GF-D8 (cell line): ENCODE measurements at places on chromosomes 1 and 21.

GRCh38 chr1:24018611-24019580 lies 38.8 kb upstream of the SRSF10 start:
- no peak for DNase-seq

DNA sequence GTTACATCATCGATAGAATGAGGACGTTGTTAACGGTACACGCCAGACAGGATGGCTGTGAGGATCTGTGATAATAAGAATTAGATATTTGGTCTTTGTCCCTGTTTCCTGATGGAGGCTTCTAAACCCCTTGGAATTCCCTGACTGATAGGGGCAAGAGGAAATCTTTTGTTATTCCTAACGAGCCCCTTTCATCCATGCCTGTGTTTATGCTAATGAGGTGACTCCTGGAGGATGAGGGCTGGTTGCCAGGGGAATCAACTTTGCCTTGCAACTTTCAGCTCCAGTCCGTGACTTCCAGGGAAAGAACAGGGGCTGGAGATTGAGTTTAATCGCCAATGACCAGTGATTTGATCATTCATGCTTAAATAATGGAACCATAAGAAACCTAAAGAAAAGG lies 39.3 kb upstream of the NLRP3 start:
- no peak for DNase-seq

DNA sequence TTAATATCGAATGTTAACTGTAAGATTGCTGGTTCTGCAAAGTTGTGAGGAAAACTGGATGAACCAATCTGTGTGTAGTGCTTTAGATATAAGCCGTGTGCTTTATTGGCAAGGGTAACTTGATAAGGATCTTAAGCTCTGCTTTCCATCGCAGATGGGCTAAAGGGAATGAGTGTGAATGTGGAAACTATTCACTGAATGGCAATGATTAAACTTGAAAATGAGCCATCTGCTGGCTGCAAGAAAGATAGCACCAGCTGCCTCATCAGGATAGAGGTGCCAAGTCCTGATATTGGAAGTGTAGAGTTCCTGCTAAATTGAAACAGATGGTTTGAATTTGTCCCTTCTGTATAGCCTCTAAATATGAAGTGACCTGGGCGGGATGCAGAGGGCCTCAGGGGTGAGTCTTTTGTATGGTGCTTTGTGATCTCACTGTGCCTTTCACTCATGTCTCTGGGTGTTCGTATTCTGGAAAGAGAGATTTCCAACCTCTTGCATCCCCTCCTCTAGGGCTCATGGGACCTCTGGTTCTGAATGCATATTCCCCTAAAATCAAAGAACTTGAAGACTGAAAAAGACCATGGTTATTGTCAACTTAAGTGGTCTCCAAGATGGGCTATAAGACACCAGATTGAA lies 9.2 kb downstream of the FCRL3 start:
- DNase-seq, result no peak

GRCh38 chr1:62271948-62272728 lies 47.1 kb downstream of the KANK4 start:
- peak; percentile 34 for DNase-seq
